SW 1271 (cell line): ENCODE measurements at places on chromosomes 13 and 19.

DNA sequence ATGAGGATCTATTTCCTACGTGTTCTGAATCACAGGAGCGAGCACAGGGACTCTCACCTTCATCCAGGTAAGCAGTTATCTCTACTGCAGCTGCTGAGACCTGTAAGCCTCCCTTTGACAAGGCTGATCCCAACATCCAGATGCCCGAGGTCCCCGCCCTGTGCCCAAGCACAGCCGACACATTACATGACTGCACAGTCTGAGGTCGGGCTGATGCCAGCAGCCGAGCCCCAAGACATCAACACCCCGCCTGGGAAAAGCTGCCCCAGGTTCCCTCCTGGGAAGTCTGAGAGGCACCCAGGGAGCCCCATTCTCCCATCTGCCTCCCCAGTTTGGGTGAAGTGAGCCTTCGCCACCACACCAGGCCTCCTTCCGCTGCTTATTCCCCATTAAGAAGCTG, 95.9 kb downstream of the COL4A1 start:
- DNase-seq, result no peak

DNA sequence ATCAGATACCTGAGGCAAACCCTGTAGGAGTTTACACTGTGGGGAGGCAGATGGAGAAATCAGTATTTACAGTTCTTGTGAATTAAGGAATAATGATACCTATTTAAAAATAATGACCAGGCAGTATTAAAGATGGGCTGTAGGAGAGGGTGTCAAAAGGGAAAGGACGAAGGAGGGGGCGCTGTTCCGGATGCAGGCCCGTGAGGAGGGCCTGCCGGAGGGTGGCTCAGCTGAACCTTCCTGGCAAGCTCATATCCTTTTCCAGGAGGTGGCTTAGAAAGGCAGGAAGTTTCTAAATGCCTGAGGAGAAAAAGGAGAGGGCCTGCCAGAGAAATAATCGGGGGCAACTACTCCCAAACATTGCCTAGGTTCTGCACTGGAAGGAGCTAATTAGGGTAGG, 46.6 kb downstream of the MBNL2 start:
- peak; percentile 17 for DNase-seq

- peak; percentile 16 for DNase-seq
These were observed 5.9 kb upstream of the CACNG7 start for GRCh38 chr19:53903055-53903680.

- no peak for DNase-seq
These were observed 7.9 kb downstream of the SYDE1 start for GRCh38 chr19:15115080-15115479.

- no peak for DNase-seq
These were observed 726 bp upstream of the PEPD start for GRCh38 chr19:33522371-33522662.

GRCh38 chr13:32136716-32137115, 105.1 kb downstream of the FRY start:
- no peak for DNase-seq

- no peak for DNase-seq
These were observed 414 bp upstream of the ADAT3 start for GRCh38 chr19:1904860-1905109.

- no peak for DNase-seq
These were observed 744 bp downstream of the ZNF805 start for GRCh38 chr19:57241176-57241575.

GRCh38 chr13:44796597-44797490, 192.4 kb downstream of the NUFIP1 start:
- no peak for DNase-seq

DNA sequence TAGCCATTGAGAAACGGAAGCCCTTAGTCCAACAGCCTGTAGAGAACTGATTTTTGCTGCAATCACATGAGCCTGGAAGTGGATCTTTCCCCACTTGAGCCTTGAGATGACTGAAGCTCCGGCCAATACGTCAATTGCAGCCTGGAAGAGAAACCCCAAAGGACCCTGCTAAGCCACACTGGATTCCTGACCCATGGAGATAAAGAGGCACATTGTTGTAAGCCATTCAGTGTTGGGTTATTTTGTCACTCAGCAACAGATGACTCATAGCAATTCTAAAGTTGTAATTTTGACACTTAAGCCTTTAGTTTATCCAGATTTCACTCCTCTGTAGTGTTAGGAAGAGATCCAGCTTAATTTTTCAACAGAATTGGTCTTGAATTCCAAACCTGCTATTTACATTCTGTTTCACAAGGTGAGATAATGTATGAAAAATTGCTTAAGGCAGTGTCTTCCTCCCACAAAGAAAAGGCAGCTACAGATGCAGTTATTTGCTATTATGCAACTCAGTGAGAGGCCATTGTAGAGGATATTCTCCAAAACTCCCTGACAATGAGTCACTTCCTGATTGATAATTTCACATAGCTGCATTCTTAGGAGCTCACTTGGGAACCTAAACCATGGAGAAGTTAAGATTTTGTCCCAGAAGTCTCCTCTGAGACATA, 59.4 kb upstream of the TSHZ3 start:
- DNase-seq, result peak; percentile 83

DNA sequence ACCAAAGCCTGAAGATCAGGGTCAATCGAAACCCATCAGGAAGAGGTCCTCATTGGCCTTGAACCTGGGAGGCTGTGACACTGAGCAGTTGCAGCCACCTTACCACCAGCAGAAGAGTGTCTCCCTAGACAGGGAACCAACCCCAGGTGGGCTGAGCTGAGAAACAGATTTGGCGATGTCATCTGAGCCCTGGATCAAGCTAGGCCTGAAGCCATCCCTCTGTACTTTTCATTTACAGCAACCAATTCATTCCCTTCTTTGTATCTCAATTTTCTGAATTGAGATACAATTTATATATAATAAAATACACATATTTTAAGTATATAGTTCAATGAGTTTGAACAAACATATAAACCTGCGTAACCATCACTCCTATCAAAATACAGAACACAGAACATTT, 14.6 kb downstream of the RHPN2 start:
- no peak for DNase-seq

GRCh38 chr13:49113526-49114286, 106.4 kb upstream of the MLNR start:
- DNase-seq, result no peak

- DNase-seq, result peak; percentile 86
These were observed 25.8 kb upstream of the NANOS3 start for GRCh38 chr19:13850910-13851733.

DNA sequence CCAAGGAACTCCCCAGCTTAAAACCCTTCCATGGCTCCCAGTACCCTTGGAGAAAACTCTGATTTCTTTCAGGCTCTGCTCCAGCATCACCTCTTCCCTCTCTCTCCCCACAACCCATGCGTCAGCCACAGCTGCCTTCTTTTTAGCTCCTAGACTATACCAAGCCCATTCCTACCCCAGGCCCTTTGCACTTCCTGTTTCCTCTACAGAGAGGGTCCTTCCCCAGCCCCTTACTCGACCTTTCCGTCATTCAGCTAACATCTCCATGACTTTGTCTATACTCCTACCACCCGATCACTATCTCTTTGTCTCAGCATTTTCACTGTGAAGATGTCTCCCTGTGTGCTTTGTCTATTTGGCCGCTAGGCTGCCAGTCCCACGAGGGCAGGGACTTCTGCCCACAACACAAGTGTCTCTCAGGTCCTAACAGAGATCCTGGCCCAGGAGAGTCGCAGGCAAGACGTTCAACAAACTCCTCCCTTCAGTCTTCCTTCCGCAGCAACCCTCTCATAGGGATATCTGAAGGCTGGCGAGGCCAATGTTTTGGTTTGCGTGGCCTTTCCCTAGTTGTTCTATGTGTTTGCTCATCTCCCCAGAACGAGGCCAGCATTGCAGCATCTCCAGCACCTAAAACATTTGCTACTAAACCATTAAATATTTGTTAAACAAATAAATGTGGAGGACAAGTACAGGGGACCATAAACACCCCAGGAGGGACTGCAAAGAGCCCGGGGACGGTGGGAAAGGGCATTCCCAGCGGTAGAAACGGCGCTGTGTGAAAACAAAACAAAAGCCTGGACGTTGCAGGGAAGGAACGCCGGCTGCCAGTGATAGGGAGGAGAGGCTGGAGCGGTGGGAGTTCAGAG, 816 bp downstream of the CCNP start:
- no peak for DNase-seq

GRCh38 chr19:48239582-48240141, 16.1 kb downstream of the CARD8 start:
- DNase-seq, result no peak

GRCh38 chr13:35107535-35107934, 165.5 kb downstream of the NBEA start:
- DNase-seq, result no peak

GRCh38 chr13:27522847-27523246, 72.5 kb upstream of the MTIF3 start:
- DNase-seq, result no peak

DNA sequence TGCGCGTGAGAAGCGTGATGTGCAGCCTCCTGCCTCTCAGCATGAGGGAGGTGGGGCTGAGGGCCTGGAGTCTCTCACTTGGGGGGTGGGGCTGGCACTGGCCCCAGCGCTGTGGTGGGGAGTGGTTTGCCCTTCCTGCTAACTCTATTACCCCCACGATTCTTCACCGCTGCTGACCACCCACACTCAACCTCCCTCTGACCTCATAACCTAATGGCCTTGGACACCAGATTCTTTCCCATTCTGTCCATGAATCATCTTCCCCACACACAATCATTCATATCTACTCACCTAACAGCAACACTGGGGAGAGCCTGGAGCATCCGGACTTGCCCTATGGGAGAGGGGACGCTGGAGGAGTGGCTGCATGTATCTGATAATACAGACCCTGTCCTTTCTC, 8.7 kb downstream of the CD177 start:
- no peak for DNase-seq

GRCh38 chr19:33285441-33285927, 16.9 kb downstream of the CEBPA start:
- DNase-seq, result no peak

GRCh38 chr13:50907781-50908180, 1.8 kb upstream of the RNASEH2B start:
- no peak for DNase-seq

GRCh38 chr13:88895261-88895941, 1224.2 kb downstream of the SLITRK5 start:
- no peak for DNase-seq

GRCh38 chr19:23403581-23404324, 8.5 kb upstream of the ZNF91 start:
- DNase-seq, result no peak

GRCh38 chr13:48733739-48734335, 80.1 kb downstream of the CYSLTR2 start:
- no peak for DNase-seq

DNA sequence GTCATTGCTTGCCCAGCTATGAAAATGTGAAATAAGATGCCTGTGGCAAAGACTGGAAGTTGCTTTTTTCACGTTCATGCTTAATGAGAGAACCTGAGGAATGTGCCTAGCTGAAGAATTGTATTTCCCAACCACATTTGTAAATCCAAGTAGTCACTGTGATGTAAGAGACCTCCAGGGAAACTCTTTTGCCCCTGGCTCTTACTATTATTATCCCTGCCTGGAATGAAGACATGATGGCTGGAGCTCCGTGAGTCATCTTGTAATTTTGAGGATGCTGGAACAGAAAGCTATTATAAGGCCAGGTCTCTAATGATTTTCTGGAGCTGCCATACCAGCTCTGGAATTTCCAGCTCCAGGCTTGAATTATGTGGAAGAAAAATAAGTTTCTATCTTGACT, 894.3 kb downstream of the DIAPH3 start:
- no peak for DNase-seq

DNA sequence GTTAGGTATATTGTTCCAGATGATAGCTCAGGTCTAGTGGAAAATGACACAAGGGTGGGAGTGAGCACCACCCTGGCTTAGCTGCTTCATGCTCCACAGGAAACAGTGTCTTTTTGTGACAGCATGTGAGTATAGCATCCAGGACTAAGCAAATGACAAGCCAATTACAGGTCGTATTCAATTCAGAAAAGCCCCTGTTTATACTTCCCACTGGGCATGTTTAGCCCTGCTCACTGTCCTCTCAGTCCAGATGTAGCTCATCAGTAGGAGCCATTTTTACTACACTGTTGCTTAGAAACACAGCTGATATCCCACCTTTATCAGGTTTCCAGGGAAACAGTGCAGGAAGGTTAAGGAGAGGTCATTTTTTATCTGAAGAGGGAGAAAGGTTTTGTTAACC, 8.0 kb downstream of the ABHD13 start:
- DNase-seq, result no peak

- DNase-seq, result no peak
These were observed 5.2 kb downstream of the DUXA start for GRCh38 chr19:57161985-57162539.

DNA sequence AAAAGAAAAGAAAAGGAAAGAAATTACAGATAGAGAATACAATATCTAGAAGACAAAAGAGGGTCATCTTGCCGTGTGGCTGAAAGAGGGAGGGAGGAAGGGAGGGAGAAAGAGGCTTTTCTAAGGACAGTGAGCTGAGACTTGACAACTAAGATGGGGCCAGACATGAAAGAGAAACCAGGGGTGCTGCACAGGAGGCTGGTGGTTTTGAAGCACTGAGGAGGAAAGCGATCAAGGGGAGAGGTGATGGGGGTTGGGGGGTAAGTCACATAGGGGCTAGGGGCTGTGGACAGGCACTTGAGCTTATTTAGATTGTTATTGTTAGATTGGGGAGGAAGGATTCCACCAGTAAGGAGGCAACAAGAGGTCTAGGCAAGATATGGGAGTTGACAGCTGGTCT, 17.3 kb downstream of the PNPLA6 start:
- no peak for DNase-seq

- no peak for DNase-seq
These were observed at the start of gene EHD2 for GRCh38 chr19:47713046-47714021. EHD2 (plus strand) TSS chr19:47713422; CDS start chr19:47716613, 3,191 bp downstream.

GRCh38 chr13:69946511-69946910, 161.1 kb upstream of the ATXN8OS start:
- no peak for DNase-seq

- peak; percentile 37 for DNase-seq
These were observed 422 bp upstream of the ZNF575 start for GRCh38 chr19:43532571-43532961.

GRCh38 chr19:42290523-42291434, 11.2 kb upstream of the PRR19 start:
- DNase-seq, result no peak

DNA sequence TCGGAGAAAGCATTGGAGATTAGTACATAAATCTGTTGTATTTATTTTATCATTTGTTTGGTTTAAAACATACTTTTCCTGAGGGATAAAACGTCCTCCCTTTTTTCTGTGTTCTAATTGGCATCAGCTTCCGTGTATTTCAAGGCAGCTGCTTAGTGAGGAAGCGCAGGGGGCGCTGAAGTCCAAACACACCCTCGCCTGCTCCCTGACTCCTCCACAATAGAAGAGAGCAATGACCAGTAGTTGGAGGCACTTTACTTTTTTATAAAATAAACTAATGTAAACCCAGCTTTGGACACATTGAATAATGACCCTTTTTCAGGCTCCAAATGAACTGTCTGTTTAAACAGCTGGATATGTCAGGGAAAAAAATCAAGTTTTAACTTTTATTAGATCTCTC, 79.9 kb downstream of the RNASEH2B start:
- no peak for DNase-seq
